ENCODE measurements at places on chromosomes 7 and 10. TPM values are rescaled to one million over a fixed set of nuclear protein-coding genes. Genes with fewer than 3 reads are reported as not detected.
A peak's percentile ranks its signal among the peaks of the same experiment; 100 is the strongest.

The TFPI2 gene
- total RNA-seq, result 39.7 TPM

DNA sequence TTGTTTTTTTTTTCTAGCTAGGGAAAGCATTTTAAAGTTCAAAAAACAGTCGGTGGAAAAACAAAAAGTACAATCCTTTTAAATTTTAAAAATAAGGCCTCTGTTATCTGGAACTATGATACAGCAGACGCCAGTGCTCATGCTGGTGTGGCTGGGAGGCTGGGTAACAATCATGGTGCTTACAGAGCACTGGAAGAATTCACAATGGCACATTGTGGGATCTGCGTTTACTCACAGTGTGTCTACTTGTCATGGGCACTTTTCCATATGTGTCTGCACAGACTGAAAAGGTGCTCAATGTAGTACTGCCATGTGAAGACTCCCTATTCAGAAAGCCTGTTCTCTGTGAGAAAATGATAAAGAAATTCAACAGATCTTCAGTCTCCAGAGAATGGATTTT is 278.2 kb upstream of the IMMP2L start:
- H3K4me3 ChIP-seq, result no peak overlapping the region
- H3K27ac ChIP-seq, result no peak overlapping the region

DNA sequence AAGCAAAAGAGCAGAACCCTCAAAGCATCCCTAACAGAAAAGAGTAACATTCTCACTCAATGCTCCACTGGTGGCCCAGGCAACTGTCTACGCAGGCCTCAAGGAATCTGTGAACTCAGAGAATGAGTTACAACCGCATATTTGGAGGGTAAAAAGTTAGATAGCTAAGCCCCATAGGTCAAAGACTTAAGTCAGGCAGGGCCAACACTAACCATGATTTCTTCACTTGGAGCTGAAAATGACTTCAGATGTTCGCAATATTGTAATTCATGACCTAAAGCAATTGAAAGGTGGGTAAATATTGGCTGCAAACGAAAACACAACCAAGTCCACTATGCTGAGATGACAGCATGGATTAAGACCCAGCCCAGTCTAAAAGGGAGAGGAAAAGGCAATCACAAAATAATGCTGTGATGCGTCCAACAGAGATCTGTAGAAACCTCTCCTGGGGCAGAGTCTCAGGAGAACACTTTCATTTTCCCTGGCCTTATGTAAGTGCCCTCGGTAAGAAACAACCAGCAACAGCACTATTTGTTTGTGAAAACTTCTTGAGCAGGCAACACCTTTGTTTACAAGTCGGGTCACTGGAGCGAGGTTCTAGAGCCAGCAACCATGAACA is 176.5 kb downstream of the TNS3 start:
- no peaks in the 10 kb centered on the region for H3K27me3 ChIP-seq
- no peak overlapping the region for H3K27ac ChIP-seq
- peaks cover 19% of the 10 kb centered on the region for H3K36me3 ChIP-seq
- H3K4me1 ChIP-seq, result peaks cover 11% of the 10 kb centered on the region
- no peak for DNase-seq

The EGR2 gene
- total RNA-seq, result 0.30 TPM

- H3K36me3 ChIP-seq, result peaks cover 7% of the 10 kb centered on the region
- DNase-seq, result no peak
- H3K27ac ChIP-seq, result no peak overlapping the region
These were observed 73.5 kb downstream of the SMURF1 start for GRCh38 chr7:99070361-99070760.

DNA sequence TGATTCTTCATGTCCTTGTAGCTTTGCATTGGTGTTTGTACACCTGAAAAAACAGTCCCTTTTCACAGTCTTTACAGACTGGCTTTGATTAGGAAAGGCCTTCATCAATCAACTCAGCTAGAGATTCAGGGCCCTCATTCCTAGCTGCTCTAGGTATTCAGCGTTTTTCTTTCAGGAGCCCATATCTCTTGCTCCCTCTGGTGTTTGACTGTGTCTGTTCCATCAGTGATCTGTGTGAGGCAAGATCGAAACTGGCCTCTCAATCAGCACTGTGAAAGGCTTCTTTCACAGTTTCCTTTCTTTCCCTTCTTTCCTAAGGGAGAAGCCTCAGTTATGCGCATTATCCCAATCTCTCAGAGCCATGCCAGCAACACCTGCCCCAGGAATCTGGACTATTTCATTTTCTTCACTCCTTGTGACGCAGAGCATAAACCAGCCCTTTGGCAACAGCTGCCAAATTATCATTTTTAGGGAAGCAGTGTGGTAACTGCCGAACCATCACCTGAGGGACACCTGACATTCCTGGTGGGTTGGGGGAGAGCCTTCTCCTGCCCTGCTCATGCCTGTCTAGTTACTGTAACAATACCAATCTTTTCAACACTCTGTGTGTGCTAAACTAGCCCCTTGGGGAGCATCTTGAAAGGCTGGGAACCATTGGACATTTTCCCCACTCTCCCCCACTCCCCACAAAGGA is 75.7 kb upstream of the CCDC71L start:
- H3K4me1 ChIP-seq, result peaks cover 38% of the 10 kb centered on the region
- peak; percentile 75 for DNase-seq
- H3K36me3 ChIP-seq, result peaks cover 32% of the 10 kb centered on the region
- no peaks in the 10 kb centered on the region for H3K27me3 ChIP-seq
- peak overlapping the region; percentile 54 for H3K4me3 ChIP-seq

GRCh38 chr10:49512121-49512809 is 26.7 kb downstream of the ERCC6 start:
- no peak overlapping the region for H3K4me3 ChIP-seq
- H3K27me3 ChIP-seq, result peaks cover 2% of the 10 kb centered on the region
- no peak overlapping the region for H3K27ac ChIP-seq
- H3K36me3 ChIP-seq, result peaks cover 20% of the 10 kb centered on the region

DNA sequence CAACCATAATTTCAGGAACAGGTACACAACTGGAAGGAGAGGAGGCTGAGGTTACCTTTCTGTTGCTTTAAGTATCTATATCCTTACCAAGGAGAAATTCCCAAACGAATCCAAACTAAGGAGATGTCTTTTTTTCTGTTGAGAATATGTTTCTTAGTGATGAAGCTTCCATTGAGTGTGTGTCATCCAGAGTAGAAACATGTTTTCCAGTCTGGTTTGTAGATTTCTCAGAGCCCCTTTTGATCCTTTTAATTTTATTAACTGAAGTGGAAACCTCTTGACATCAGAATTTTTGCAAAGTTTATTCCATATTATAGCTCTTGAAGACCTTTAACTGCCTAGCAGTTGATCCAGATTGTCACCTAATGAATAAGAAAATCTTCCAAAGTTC is 207.1 kb upstream of the FERD3L start:
- H3K27ac ChIP-seq, result no peak overlapping the region
- no peak overlapping the region for H3K4me3 ChIP-seq
- peaks cover 15% of the 10 kb centered on the region for H3K4me1 ChIP-seq
- no peaks in the 10 kb centered on the region for H3K36me3 ChIP-seq
- H3K27me3 ChIP-seq, result no peaks in the 10 kb centered on the region
- no peak for DNase-seq

DNA sequence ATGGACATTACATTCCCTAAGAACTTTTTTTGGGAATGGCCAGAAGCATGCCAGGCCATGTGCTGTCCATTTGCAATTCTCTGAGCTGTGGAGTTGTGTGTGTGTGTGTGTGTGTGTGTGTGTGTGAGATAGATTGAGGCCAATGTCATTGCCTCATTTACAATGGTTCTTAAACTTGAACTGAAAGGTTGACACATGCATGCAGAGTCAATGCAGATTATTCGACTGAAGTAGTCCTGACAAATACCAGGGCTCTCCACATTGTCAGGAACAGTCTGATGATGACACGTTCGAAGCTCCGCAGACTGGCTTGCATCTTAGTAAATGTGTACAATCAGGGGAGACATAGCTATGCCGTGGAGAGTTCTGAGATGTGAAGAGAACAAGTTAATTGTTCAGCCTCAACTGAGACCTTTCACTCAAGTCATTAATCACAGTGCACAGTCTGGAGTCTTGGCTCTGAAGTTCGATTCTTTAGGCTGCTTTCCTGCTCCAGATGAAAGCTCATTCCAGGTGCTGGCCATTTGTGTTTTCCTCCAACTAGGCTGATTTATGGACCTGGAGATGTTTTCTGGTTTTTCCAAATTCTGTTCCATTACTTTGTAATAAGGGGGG is 921.9 kb downstream of the LRMDA start:
- peaks cover 6% of the 10 kb centered on the region for H3K36me3 ChIP-seq
- H3K4me3 ChIP-seq, result no peak overlapping the region
- peaks cover 59% of the 10 kb centered on the region for H3K4me1 ChIP-seq
- peaks cover 3% of the 10 kb centered on the region for H3K27me3 ChIP-seq
- H3K27ac ChIP-seq, result peak overlapping the region; percentile 92
- no peak for DNase-seq

- peaks cover 16% of the 10 kb centered on the region for H3K27me3 ChIP-seq
- H3K27ac ChIP-seq, result no peak overlapping the region
- no peaks in the 10 kb centered on the region for H3K36me3 ChIP-seq
- no peaks in the 10 kb centered on the region for H3K4me1 ChIP-seq
These were observed 13.5 kb upstream of the ZNRF2 start for GRCh38 chr7:30270921-30271320.

The PDE1C gene
- 1.3 TPM for total RNA-seq

- H3K4me1 ChIP-seq, result peaks cover 37% of the 10 kb centered on the region
- DNase-seq, result peak; percentile 40
- no peaks in the 10 kb centered on the region for H3K36me3 ChIP-seq
- H3K27me3 ChIP-seq, result peaks cover 13% of the 10 kb centered on the region
- no peak overlapping the region for H3K4me3 ChIP-seq
- no peak overlapping the region for H3K27ac ChIP-seq
These were observed 36.6 kb upstream of the PDLIM1 start for GRCh38 chr10:95327367-95327766.

DNA sequence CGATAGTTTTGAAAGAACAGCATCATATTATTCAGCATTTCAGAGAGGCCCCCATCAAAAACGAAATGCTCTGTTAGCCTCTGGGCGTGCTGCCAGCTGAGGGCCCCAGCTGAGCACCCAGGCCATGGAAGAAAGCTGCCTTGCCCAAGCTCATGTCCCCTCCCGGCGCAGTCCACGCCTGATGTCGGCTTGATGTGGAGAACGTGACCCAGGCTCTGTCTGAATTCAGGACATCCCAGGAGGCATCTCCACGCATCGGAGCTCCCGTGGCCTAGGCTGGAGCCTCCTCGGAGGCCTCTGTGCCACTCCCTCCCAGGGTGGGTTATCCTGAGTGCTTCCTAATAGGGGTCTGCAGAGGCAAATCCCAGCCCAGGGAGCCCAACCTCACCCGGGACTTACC is 218.3 kb upstream of the AKR1E2 start:
- no peak overlapping the region for H3K27ac ChIP-seq
- H3K27me3 ChIP-seq, result no peaks in the 10 kb centered on the region
- no peak overlapping the region for H3K4me3 ChIP-seq
- peaks cover 5% of the 10 kb centered on the region for H3K4me1 ChIP-seq
- no peak for DNase-seq
- H3K36me3 ChIP-seq, result no peaks in the 10 kb centered on the region

The SSC4D gene
- 0.69 TPM for total RNA-seq

- no peak overlapping the region for H3K27ac ChIP-seq
- H3K27me3 ChIP-seq, result no peaks in the 10 kb centered on the region
- no peak for DNase-seq
- H3K4me3 ChIP-seq, result no peak overlapping the region
These were observed 141.4 kb upstream of the STK17A start for GRCh38 chr7:43441231-43442130.

The CCSER2 gene
- total RNA-seq, result 42.5 TPM

- no peak for DNase-seq
- peaks cover 21% of the 10 kb centered on the region for H3K36me3 ChIP-seq
- H3K4me1 ChIP-seq, result peaks cover 67% of the 10 kb centered on the region
- H3K27ac ChIP-seq, result peak overlapping the region; percentile 98
- H3K4me3 ChIP-seq, result peak overlapping the region; percentile 31
These were observed 81.2 kb upstream of the PPIF start for GRCh38 chr10:79266084-79266483.

- H3K4me3 ChIP-seq, result no peak overlapping the region
- H3K27ac ChIP-seq, result no peak overlapping the region
- H3K4me1 ChIP-seq, result peaks cover 39% of the 10 kb centered on the region
- no peak for DNase-seq
- peaks cover 11% of the 10 kb centered on the region for H3K36me3 ChIP-seq
- H3K27me3 ChIP-seq, result no peaks in the 10 kb centered on the region
These were observed 69.4 kb downstream of the ZRANB1 start for GRCh38 chr10:125011171-125011925.

- no peaks in the 10 kb centered on the region for H3K4me1 ChIP-seq
- H3K27ac ChIP-seq, result no peak overlapping the region
- no peak for DNase-seq
- peaks cover 2% of the 10 kb centered on the region for H3K27me3 ChIP-seq
- no peaks in the 10 kb centered on the region for H3K36me3 ChIP-seq
- no peak overlapping the region for H3K4me3 ChIP-seq
These were observed 396.1 kb downstream of the SFMBT2 start for GRCh38 chr10:7014721-7015120.

- H3K27me3 ChIP-seq, result peaks cover 1% of the 10 kb centered on the region
- no peak for DNase-seq
- no peaks in the 10 kb centered on the region for H3K36me3 ChIP-seq
- peaks cover 68% of the 10 kb centered on the region for H3K4me1 ChIP-seq
- H3K4me3 ChIP-seq, result no peak overlapping the region
- H3K27ac ChIP-seq, result peak overlapping the region; percentile 91
These were observed 121.8 kb downstream of the INHBA start for GRCh38 chr7:41581041-41581440.

DNA sequence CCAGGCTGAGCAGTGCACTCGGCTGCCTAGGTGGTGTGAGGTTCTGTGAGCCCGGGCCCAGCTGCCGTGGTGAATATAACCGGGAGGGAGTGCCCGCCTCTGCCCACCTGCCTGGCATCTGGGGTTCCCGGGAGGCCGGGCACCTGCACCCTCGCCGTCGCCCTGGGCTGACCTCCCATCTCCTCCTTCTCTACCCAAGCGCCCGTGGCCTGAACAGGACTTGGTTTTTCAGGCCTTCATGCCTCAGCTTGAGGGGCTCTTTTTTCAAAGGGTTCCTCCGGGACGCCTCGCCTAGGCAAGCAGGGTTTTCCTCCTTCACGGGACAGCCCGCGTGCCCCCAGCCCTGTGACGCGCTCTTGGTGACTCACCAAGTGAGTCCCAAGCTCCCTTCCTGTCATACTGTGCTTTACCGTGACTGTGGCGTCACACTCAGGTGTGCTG is 9.9 kb downstream of the INPP5A start:
- peaks cover 7% of the 10 kb centered on the region for H3K4me1 ChIP-seq
- H3K27me3 ChIP-seq, result no peaks in the 10 kb centered on the region
- no peak overlapping the region for H3K4me3 ChIP-seq
- H3K27ac ChIP-seq, result no peak overlapping the region

The ACTA2 gene
- 104 TPM for total RNA-seq

The LOXL4 gene
- total RNA-seq, result 50.2 TPM

The CCDC146 gene
- total RNA-seq, result 0.32 TPM

The NPC1L1 gene
- total RNA-seq, result not detected

The HOXA10 gene
- total RNA-seq, result 43.5 TPM

- no peaks in the 10 kb centered on the region for H3K36me3 ChIP-seq
- DNase-seq, result peak; percentile 53
- H3K27ac ChIP-seq, result peak overlapping the region; percentile 36
- peaks cover 24% of the 10 kb centered on the region for H3K27me3 ChIP-seq
- H3K4me3 ChIP-seq, result no peak overlapping the region
These were observed 162.6 kb downstream of the UBE2H start for GRCh38 chr7:129790136-129790535.

- no peaks in the 10 kb centered on the region for H3K4me1 ChIP-seq
- no peak for DNase-seq
- H3K4me3 ChIP-seq, result no peak overlapping the region
- H3K36me3 ChIP-seq, result no peaks in the 10 kb centered on the region
These were observed 1003.0 kb downstream of the SORCS3 start for GRCh38 chr10:105644091-105644490.

Measured in HFFc6 (cell line).